K562 (cell line): ENCODE measurements at places on chromosomes 4 and X. TPM values are rescaled to one million over a fixed set of nuclear protein-coding genes. Genes with fewer than 3 reads are reported as not detected.

DNA sequence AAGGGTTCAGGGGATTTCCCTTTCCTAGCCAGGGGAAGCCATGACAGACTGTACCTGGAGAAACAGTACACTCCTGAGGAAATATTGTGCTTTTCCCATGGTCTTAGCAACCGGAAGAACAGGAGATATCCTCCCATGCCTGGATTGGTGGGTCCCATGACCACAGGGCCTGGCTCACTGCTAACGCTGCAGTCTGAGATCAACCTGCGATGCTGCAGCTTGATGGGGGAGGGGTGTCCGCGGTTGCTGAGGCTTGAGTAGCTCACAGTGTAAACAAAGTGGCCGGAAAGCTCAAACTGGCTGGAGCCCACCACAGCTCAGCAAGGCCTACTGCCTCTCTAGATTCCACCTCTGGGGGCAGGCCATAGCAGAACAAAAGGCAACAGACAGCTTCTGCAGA lies 819.5 kb downstream of the TECRL start:
- DNase-seq: no peak
- H3K27ac ChIP-seq: no peak overlapping the region
- no peaks in the 10 kb centered on the region for H3K4me1 ChIP-seq
- no peaks in the 10 kb centered on the region for H3K36me3 ChIP-seq
- no peaks in the 10 kb centered on the region for H3K27me3 ChIP-seq
- H3K4me3 ChIP-seq: no peak overlapping the region

DNA sequence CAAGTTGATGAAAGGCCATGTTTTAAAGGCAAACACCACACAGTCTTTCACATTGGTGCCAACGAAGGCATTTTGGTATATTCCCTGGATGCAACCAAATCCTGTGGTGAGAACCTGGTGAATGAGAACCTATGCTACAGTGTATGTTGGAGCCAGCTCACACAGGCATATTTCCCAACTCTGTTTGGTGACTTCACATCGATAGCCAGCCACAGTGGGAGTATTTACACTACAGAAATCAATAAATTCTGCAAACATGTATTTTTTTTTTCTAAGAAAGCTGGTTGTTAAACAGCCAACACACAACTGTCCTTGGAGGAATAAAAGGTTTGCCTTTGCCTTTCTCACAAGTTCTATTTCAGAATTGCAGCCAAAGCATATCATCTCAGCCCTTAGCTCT lies 691.0 kb downstream of the GRID2 start:
- H3K4me3 ChIP-seq: no peak overlapping the region
- no peak overlapping the region for H3K27ac ChIP-seq
- no peaks in the 10 kb centered on the region for H3K4me1 ChIP-seq
- no peaks in the 10 kb centered on the region for H3K27me3 ChIP-seq

GRCh38 chrX:152725409-152725808 lies 8.1 kb downstream of the CSAG1 start:
- no peak overlapping the region for H3K4me3 ChIP-seq
- H3K27me3 ChIP-seq: no peaks in the 10 kb centered on the region
- H3K36me3 ChIP-seq: no peaks in the 10 kb centered on the region
- DNase-seq: no peak

BBS12 gene
- total RNA-seq: 3.0 and 3.1 TPM in 2 replicates

- H3K27ac ChIP-seq: no peak overlapping the region
- no peaks in the 10 kb centered on the region for H3K36me3 ChIP-seq
- H3K4me3 ChIP-seq: no peak overlapping the region
- H3K27me3 ChIP-seq: no peaks in the 10 kb centered on the region
- no peak for DNase-seq
Observed at GRCh38 chr4:148770848-148771247, 328.6 kb upstream of the NR3C2 start.
